ENCODE measurements at places on chromosomes 12 and 14.

- DNase-seq: no peak
These were observed 88.9 kb upstream of the SLC38A2 start for GRCh38 chr12:46461459-46461858.

DNA sequence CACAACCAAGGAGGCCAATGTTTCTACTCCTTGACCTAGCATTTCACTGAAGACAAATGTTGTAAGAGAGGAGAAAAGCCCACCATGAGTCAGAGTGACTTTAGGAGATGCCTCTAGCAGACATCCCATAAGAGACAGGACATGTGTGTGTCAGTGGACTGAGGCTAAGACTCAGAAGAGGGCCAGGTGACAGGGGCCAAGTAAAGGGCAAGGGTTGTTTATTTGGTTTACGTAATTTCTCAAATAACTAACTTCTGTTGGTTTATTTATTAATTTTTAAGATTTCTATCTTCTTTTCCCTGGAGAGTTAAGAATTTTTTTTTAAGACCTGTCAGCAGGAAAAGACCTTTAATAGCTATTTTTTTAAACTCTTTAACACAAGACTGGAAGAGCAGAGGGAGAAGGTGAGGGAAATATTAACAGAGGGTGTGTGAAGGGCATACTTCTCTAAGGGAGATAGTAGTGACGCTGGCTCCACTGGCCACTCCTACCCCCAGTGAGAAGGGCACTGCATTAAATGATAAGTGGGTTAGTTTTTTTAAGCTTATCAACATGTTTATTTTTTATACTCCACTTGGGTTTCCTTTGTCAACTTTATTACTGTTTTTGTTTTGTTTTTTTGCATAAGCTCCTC is 3.4 kb downstream of the PNP start:
- DNase-seq: no peak

GRCh38 chr12:65567820-65568219 is 256.5 kb upstream of the HMGA2 start:
- no peak for DNase-seq

DNA sequence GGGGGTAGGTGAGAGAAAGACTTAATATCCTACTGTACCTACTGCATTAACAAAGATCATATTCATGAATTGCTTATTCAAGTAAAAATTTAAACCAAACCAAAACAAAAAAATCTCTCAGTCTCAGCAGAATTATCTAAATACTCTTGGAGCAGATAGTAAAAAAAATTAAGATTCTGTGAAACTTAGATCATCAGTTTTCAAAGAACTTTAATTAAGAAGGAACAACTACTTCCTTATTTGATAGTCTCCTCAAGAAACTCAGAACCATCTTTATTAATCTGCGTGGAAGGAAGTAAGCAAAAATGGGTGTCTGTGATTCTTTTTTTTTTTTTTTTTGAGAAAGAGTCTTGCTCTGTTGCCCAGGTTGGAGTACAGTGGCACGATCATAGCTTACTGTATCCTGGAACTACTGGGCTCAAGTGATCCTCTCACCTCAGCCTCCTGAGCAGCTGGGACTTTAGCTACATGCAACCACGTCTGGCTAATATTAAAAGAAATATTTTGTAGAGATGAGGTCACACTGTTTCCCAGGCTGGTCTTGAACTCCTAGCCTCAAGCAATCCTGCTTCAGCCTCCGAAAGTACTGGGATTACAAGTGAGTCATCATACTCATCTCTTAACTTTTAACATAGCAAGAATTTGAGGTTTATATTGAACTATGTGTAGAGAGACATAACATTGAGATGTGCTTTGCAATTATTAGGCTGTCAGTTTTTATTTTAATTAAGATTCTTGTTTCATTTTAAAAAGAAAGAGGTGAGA is 37.4 kb downstream of the GAS2L3 start:
- DNase-seq: no peak

DNA sequence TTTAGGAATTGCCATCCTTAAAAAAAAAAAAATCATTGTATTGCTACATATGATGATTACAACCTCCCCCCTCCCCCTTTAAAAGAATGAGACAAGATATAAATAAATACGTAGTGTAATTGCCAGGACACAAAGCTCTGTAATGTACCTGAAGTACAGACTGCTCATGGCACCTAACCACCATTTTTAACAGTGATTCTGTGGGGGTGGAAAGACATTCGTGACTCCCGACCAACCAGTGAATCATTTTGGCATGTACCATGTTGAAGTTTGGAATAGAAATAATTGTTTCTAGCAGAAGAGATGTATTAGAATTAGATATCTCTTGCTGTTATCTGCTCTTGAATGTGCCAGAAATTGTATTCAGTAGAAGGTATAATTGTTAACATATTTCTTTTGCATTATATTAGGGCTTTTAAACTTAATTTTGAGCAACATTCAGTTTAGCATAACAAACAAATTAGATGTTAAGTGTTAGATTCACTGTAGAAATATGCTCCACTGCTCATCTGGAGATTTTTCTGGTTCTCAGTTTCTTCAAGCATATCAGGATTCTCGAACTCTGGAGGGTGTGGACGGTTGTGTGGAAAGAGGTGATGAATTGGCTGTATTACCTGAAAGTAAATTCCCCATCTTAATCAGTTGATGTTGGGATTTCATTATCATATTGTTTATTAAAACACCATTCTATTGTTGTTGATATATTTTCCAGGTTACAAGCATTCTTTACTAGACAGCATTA is 31.1 kb downstream of the FRS2 start:
- DNase-seq: no peak
